ENCODE measurements at places on chromosomes 13 and 19.

GRCh38 chr13:24905242-24905641, 141.3 kb downstream of the RNF17 start:
- no peak for ATAC-seq

- ATAC-seq: no peak
Measured at GRCh38 chr13:33512880-33513554, 227.5 kb upstream of the STARD13 start.

- ATAC-seq: no peak
Measured at GRCh38 chr19:48844472-48844871, 8.2 kb upstream of the HSD17B14 start.

GRCh38 chr13:31476266-31476665, 263.1 kb upstream of the RXFP2 start:
- ATAC-seq: no peak

DNA sequence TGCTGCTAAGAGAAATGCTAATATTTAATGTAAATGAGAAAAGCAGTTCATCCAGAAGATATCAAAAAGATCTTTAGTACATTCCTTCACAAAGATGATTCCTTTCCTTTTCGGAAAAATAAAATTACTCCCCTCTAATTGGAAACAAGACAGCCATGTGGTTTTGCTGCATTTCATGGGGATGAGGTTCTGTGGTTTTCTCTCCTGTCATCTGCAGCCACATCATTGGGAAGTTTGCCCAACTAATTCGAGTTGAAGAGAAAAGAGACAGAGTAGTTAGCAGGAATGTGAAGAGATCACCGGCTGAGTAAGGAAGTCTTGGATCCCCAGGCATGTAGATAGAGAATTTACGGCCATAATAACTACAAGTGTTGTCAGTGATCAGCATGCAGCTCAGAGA, 122.1 kb downstream of the CYSLTR2 start:
- no peak for ATAC-seq

DNA sequence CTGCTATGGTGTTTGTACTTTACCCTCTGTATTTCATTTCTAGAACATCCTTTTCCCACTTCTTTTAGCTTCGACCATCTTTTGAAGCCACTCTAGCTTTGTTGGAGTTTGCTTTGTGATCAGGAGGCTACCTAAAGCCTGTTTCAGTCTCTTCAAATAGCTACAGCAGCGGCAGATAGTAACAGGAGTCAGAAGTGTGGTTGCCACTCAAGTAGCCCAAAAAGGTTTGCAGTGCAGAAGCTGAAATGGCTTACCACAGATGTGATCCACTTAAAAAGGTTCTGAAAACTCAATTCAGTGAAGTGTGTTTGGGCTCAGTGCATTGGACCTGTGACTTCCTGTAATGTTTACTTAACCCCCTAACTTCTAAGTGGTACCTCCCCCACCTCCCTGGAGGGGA, 26.2 kb downstream of the WASF3 start:
- ATAC-seq: no peak

- no peak for ATAC-seq
Measured at GRCh38 chr13:104641309-104641708, 1575.1 kb upstream of the SLC10A2 start.

GRCh38 chr19:46481223-46481848, 10.0 kb upstream of the PNMA8A start:
- no peak for ATAC-seq

GRCh38 chr19:4267101-4267900, 11.8 kb upstream of the SHD start:
- peak; percentile 65 for ATAC-seq

DNA sequence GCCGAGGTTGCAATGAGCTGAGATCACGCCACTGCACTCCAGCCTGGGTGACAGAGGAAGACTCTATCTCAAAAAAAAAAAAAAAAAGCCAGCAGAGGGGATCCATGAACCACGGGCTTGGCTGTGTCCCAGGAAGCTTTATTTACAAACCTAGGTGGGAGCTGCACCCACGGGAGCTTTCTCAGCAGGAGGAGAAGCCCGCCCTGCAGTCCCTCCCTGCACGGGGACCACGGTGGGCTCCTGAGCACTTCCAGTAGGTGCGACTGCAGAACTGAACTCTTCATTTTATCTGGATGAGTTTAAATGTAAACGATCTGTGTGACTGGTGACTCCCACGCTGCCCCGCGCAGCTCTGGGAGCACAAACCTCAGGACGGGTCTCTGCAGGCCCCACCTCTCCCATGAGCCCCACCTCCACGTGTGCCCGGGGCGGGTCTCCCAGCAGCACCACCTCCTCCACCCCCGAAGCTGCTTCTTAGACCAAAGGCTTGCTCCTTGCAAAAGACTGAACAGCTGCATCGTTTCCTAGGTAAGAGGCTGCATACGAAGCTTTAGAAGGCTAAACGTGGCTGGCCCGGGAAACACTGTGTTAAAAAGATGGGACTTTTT, 66.4 kb downstream of the SPACA7 start:
- ATAC-seq: no peak

DNA sequence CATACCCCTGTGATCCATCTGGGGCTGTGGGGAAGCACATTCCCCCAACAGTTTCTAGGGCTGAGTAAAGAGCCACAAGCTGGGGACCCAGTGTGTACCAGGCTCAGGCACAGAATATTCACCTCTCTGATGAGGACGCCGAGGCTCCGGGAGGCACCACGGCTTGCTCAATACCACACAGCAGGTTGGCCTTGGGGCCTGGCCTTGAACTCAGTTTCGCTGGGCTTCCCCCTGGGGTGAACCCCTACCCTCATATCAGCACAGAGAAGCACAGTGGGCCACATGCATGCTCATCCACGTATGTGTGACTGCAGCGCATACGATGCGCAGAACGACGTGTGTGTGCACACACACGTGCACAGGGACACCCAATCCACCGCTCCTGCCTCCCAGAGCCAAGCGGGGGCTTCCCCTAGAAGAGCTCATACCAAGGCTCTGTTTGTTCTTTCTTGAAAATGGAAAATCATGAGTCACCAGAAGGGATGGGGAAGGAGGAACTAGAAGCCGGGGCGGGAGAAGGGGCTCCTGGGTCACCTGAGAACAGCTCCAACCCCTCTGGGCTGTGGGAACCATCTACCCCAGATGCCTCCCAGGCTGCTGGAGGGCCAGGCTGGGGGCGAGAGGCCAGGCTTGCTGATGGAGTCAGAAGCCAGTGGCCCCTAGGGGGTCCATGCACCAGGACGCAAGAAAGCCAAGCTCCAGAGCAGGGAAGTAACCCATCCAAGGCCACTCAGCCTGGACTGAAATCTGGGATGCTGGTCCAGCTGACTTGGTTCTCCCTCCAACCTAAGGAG, 4.9 kb upstream of the PDE4C start:
- no peak for ATAC-seq

- ATAC-seq: no peak
Measured at GRCh38 chr13:100589178-100589725, 663 bp upstream of the GGACT start.

- ATAC-seq: no peak
Measured at GRCh38 chr13:95463531-95463930, 89.0 kb upstream of the CLDN10 start.

- no peak for ATAC-seq
Measured at GRCh38 chr13:70568571-70568970, 460.3 kb upstream of the KLHL1 start.

- ATAC-seq: no peak
Measured at GRCh38 chr13:25632166-25632888, 260.6 kb downstream of the ATP8A2 start.

- ATAC-seq: no peak
Measured at GRCh38 chr13:87999240-87999700, 328.1 kb downstream of the SLITRK5 start.

DNA sequence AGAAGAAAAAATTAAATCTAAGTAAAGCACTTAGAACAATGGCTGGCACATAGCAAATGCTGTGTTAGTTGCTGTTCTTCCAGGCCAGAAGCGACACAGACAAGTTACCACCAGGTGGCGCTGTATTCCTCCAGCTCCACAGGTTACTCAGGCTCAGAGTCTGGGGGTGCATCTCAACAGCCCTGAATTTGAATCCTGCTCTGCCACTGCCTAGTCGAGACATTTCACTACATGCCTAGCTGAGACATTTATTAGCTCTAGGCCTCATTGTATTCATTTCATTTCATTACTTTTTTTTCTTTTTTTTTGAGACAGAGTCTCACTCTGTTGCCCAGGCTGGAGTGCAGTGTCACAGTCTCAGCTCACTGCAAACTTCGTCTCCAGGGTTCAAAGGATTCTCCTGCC, 16.4 kb upstream of the CYP2B6 start:
- ATAC-seq: peak; percentile 86

DNA sequence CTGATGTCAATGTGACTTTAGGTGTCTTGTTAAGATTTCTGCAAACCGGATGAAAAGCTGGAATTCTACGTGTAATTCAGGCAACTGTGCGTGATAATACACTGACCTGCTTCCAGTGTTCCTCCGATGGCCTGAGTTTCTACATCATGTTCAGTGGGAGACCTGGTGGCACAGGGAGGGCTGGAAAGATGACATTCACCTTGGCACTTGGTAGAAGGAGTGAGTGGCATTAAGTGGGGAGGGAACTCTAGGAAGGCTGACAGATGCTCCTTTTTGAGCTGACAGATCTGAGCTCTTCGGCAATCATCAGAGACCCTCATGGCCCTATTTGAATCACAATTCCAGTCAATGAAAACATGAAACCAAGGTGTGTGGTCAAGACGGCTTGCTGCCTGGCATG, 4.0 kb downstream of the CACNA1A start:
- ATAC-seq: no peak

GRCh38 chr13:85768946-85769345, 30.3 kb downstream of the SLITRK6 start:
- no peak for ATAC-seq

DNA sequence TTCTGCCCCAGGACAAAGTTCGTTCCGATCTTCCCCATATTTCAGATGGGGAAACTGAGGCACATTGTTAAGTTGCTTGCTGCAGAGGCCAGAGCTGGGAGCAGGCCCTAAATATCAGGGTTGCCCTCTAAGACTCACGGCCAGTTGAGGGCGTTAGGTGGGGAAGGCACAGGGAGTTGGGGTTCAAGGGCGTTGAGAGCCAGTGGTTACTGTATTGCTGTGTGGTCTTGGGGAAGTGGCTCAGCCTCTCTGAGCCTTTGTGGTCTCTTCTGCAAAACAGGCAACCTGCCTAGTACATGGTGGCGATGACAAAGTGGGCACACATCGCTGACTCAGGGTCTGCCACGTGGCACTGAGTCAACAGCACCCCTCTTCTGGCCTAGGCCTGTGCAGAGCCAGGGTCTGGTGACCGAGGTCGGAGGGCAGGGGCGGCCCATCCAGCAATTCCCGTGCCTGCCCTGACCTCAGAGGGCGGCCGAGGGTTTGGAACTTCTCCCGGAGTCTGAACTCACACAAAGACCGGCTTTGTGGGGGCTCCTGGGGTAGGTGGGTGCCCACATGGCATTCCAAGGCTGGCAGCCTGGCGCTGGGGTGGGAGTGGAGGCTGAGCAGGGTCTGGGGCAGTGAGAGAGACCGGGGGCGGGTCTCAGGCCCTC, 10.2 kb downstream of the TNFAIP8L1 start:
- no peak for ATAC-seq

- ATAC-seq: no peak
Measured at GRCh38 chr19:18009412-18010066, 1.6 kb downstream of the ARRDC2 start.

DNA sequence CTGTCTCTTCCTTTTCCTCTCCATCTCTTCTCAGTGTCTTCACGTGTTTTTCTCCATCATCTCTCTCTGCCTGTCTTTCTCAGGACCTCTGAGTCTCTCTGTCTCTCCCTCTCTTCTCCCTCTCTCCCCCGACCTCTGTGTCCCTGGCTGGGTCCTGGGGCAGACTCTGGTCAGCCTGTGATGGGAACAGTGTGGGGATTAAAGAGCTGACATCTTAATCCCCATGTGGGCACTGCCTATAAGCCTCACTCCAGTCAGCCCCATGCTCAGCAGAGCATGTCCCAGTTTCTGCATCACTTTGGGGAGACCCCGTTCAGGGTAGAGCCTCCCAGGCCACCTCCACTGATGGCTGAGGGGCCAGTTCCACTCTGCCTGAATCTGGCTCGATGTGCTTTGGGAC, 16.2 kb downstream of the EGLN2 start:
- ATAC-seq: no peak

DNA sequence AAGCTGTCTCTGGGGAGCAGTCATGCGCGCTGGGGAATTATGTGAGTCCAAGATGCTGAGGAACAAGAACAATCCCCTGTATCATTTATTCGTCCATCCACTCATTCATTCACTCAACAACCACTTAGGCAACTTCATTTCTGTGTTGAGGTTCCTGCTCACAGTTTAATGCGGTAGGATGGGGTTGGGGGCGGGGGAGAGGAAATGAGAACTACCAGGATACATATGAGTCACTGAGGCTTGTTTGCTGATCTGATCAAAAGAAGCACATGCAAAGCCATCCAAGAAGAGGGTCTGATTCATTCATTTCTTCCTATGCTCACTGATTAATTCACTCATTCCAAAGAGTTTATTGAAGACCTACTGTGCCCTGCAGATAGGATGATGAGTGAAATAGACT, 20.9 kb downstream of the ZNF536 start:
- ATAC-seq: no peak

- ATAC-seq: no peak
Measured at GRCh38 chr13:27854606-27855005, 62.3 kb downstream of the GSX1 start.

GRCh38 chr13:106105153-106105552, 430.3 kb downstream of the EFNB2 start:
- no peak for ATAC-seq

DNA sequence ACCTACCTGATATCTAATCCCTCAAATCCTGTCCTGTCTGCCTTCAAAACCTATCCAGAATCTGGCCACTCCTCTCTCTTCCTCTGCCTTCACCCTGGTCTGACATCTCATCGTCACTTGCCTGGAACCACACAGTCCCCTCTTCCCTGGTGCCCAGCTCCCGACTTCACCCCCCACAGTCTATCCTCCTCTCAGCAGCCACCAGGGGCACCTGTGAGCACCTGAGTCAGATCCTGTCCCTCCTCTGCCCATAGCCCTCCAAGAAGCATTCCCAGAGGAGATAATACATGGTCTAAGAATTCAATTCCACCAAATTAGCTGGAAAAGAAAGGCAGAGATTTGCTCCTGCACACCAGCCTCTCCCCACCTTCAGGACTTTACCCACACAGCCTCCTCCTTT, 48.9 kb downstream of the ZNRF4 start:
- ATAC-seq: no peak

Measured in activated CD4-positive, CD25-positive, alpha-beta regulatory T cell treated with anti-CD3 and anti-CD28 coated beads, Interleukin-2, amount 50 U/mL, for 24 hours (primary cell).